H9 (cell line): ENCODE measurements at places on chromosomes 5 and 9. TPM values are rescaled to one million over a fixed set of nuclear protein-coding genes. Genes with fewer than 3 reads are reported as not detected.

DNA sequence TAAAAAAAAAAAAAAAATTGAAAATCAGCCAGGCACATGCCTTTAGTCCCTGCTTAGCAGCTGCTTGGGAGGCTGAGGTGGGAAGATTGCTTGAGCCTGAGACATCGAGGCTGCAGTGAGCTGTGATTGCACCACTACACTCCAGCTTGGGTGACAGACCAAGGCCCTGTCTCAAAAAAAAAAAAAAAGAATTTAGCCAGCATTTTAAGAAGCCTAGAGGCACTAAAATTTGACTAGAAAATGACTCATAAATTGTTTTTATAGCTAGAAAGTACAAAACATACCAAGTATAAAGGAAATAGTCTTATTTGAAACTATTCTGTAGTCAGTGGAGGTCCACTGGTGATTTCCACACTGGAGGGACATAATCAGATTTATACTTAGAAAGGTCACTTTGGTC, 17.5 kb downstream of the LRRC70 start:
- H3K36me3 ChIP-seq: peaks cover 21% of the 10 kb centered on the region
- H3K27ac ChIP-seq: no peak overlapping the region
- no peaks in the 10 kb centered on the region for H3K27me3 ChIP-seq
- no peak overlapping the region for H3K4me3 ChIP-seq
- no peak for DNase-seq

GRCh38 chr5:34685485-34686165, 29.5 kb downstream of the RAI14 start:
- peaks cover 15% of the 10 kb centered on the region; the same call in 1 of the 2 replicates for H3K4me1 ChIP-seq
- peak overlapping the region; percentile 5; the same call in 1 of the 2 replicates for H3K4me3 ChIP-seq
- H3K27ac ChIP-seq: peak overlapping the region; percentile 76
- no peak for DNase-seq

DNA sequence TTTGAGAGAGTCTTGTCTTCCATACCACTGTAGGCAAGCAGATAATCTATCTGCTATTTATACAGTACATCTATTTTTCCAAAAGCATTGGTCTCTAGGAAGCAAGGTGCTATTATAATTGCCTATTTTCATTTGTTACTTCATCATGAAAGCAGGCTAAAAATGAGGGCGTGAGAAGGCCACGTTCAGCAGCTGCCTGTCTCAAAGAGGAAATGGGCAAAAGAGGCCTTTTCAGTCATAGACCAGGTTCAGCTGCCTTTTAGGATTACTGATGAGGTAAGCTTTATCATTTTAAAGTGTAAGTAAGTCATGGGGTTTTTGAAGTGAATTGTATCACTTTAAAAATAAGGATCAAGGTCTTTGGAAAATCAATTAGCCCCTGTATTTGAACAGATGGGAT, 1091.1 kb upstream of the DMAC1 start:
- no peaks in the 10 kb centered on the region for H3K36me3 ChIP-seq
- H3K4me1 ChIP-seq: no peaks in the 10 kb centered on the region
- DNase-seq: no peak
- H3K4me3 ChIP-seq: no peak overlapping the region
- H3K27ac ChIP-seq: no peak overlapping the region

HABP4 gene
- total RNA-seq: 6.8 and 7.5 TPM in 2 replicates

CDH9 gene
- total RNA-seq: 0.61 and 0.79 TPM in 2 replicates
